Stimulated activated CD4-positive, alpha-beta T cell treated with anti-CD3 and anti-CD28 coated beads, Interleukin-12 subunit alpha, Interleukin-12 subunit beta, amount 100 ng/mL, for 24 hours (primary cell): ENCODE measurements at places on chromosomes 3 and 15.

GRCh38 chr3:47646362-47646761 is 67.7 kb upstream of the CSPG5 start:
- DNase-seq = no peak

- DNase-seq = no peak
These were observed 115.7 kb downstream of the STT3B start for GRCh38 chr3:31648286-31648968.

DNA sequence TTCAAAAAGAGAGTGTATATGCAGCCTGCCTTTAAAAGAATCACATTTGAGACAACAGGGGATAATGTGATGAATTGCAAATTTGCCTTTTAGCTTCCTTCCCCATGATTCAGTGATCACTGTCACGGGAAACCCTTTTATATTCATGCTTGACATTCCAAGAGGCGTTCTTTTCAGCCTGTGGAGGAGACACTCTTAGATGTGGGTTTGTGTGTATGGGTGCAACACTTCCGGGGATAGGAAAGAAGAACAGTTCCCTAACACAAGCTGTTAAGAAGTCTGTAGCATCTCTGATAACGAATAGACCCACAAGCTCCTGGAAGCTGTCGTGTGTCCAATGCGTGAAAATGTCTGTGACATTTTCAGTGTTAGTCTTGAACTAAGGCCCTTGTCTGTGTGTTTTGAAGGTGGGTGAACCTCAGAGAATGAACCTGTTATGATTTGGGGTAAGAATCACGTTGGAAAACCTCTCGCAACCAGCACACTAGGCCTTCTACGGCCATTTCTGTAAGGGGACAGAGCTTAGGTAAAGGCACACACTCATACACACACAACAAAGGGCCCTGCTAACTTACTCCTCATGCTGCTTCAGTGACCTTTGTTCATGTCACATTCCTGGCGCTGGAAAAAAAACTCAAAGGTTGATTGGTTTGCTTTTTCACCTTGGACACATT is 229.2 kb upstream of the ST8SIA2 start:
- DNase-seq = no peak

DNA sequence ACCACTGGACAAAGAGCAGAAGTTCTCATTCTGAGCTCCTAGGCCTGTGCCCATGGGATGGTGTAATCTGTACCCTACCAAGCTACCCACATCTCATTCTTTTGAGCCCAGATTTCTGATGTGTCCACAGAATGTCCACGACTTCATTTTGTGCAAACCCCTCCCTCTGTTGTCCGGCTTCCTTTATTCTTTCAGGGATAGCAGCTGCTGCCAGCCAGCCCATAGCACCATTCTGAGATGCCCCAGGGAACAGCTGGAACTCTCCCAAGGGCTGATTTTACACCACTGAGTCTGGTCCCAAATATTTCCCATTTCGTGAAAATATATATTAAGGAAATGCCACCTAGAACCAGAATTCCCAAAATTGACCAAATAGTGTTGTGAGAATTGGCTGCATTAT is 236.6 kb downstream of the SATB1 start:
- DNase-seq = no peak

GRCh38 chr3:140391061-140391460 is 286.8 kb upstream of the TRIM42 start:
- no peak for DNase-seq

GRCh38 chr15:64466408-64467141 is 6.2 kb downstream of the ZNF609 start:
- no peak for DNase-seq

DNA sequence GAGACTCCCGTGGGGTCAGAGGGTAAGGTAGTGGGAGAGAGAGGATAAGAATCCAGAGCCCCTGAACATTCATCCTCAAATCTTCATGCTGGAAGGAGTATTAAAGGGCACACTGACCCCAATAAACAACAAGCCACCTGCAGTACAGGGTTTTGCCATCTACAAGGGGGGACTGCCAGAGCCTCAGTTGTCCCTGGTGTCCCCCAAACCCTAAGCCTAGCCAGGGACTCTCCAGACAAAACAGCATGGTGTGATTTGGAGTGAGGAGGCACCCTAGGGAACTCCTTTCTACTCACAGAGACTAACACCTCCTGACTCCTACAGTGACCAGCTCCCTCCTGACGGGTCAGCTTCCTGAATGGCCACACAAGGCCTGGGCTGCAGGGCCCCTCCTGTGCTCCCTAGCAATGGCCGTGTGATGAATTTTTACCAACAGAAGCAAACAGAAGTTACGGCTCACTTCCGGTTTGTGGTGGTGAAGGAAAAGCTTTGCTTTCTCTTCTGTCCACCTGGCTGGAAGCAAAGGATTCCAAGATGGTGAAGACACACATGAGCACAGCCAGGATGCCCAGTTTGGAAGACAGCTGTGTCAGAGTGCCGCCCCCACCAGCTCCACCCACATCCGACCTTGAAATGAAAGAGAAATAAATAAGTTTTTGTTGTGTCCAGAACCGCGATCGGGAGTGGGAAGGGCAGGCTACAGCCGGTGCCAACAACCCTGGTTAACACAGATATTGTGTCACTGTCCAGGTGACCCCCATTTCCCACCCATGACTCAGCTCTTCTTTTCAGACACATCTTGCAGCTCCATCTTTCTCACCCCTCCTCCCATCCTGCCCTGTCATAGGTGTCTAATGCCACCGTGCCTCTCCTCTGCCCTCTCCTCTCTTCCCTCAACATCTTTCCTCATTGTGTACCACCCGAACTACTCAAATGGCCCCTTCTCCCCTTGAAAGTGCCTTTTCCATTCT is 69.6 kb upstream of the ATP13A3 start:
- peak; percentile 7 for DNase-seq

- DNase-seq = no peak
These were observed 1039.1 kb downstream of the NAALADL2 start for GRCh38 chr3:175898194-175898593.

- DNase-seq = no peak
These were observed 298.2 kb upstream of the SATB1 start for GRCh38 chr3:18723206-18723810.

GRCh38 chr15:36186376-36186775 is 393.1 kb upstream of the CDIN1 start:
- no peak for DNase-seq

DNA sequence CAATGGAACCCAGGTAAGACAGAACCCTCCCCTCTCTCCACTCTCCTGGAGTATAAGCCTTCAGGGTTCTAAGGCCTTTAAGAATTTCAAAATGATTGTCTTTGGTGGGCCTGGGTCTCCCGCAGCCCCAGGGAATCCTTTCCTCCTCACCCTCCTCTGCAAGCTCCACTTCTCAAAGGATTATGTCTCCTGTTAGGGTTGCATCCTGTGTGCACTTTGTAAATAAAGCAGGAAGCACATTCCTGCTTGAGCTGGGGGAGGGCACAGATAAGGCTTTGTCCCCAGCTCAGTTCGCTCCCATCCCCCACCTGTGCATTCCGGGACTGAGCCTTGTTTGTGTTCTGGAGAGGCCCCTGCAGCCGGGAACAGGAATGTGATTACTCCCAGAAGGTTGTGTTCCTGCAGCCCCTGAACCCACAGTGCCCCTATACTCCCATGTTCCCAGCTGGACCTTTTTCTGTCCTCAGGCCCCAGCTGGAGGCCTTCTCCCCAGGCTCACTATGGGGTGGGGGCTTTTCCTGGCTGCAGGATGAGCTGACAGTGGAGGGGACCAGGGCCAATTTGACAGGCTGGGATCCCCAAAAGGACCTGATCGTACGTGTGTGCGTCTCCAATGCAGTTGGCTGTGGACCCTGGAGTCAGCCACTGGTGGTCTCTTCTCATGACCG is 9.5 kb downstream of the TYRO3 start:
- no peak for DNase-seq
